ENCODE measurements at places on chromosomes 6 and 20. TPM values are rescaled to one million over a fixed set of nuclear protein-coding genes. Genes with fewer than 3 reads are reported as not detected.

Gene COX7A2
- polyA plus RNA-seq: 666 TPM

Gene PROCR
- polyA plus RNA-seq: 38.7 TPM

Gene CLDN20
- not detected for polyA plus RNA-seq

Gene RSPH4A
- not detected for polyA plus RNA-seq

Gene BIRC7
- not detected for polyA plus RNA-seq

Gene MAS1
- not detected for polyA plus RNA-seq

Gene STX16
- 36.9 TPM for polyA plus RNA-seq

Gene MYMX
- not detected for polyA plus RNA-seq

Gene GATA5
- polyA plus RNA-seq: not detected

Gene GPLD1
- polyA plus RNA-seq: 0.09 TPM

Gene EPB41L1
- polyA plus RNA-seq: 15.4 TPM

Gene BCL2L1
- 56.2 TPM for polyA plus RNA-seq

Gene SPATA25
- polyA plus RNA-seq: not detected

GRCh38 chr20:51125105-51125504, 102.2 kb upstream of the KCNG1 start:
- no peak for DNase-seq

DNA sequence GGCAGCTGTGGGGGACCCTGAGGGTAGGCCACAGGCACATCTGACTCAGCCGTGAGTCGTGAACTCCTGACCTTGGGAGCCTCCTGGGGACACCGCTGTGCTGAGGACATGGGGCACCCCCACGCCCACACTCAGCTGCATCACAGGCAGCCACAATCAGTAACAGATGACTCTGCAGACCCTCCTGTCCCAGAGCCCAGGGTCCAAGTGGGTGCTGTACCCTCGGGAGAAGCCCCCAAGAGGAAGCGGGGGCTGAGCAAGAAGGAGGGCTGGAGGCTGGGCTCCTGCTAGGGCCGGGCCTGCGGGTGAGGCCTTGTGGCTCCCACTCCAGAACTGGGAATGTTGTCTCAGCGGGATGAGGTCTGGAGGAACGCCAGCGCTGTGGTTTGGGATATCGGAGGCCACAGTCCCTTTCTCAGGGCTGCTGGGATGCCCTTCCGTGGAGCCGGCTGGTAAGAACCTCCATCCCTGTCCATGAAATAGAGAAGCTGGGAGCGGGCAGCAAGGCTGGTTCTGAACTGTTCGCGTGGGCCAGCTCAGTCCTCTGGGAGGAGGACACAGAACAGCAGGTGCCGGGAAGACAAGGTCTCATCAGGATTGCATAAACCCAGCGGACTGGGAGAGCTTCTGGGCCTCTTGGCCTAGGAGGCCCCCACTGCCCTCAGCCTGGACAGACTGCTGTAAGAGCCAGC, 3.1 kb upstream of the LAMA5 start:
- DNase-seq: peak; percentile 65

- DNase-seq: no peak
Measured at GRCh38 chr6:79571030-79571367, 33.8 kb upstream of the LCA5 start.

DNA sequence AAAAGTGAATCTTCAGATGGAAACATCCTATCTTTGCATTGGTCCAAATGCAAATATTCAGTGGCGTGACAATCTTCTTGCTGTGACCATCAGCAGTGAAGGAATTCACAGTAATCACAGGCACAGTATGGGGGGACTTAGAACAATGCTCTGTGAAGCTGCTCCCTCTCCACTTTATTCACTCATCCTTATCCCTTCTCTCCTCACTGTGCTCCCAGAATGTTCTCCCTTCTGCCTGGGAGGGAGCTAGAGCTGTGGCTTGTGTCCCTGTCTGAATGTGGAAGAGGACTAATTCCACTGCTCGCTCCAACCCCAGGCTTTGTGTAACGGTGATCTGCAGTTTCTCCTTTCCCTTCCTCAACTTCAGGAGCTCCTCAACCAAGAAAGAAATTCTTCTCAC, 243.7 kb downstream of the ALDH8A1 start:
- no peak for DNase-seq

GRCh38 chr6:50021894-50022293, at the start of gene DEFB110:
DEFB110 (minus strand) TSS chr6:50021994; CDS start chr6:50021935, 59 bp downstream.
- DNase-seq: no peak

DNA sequence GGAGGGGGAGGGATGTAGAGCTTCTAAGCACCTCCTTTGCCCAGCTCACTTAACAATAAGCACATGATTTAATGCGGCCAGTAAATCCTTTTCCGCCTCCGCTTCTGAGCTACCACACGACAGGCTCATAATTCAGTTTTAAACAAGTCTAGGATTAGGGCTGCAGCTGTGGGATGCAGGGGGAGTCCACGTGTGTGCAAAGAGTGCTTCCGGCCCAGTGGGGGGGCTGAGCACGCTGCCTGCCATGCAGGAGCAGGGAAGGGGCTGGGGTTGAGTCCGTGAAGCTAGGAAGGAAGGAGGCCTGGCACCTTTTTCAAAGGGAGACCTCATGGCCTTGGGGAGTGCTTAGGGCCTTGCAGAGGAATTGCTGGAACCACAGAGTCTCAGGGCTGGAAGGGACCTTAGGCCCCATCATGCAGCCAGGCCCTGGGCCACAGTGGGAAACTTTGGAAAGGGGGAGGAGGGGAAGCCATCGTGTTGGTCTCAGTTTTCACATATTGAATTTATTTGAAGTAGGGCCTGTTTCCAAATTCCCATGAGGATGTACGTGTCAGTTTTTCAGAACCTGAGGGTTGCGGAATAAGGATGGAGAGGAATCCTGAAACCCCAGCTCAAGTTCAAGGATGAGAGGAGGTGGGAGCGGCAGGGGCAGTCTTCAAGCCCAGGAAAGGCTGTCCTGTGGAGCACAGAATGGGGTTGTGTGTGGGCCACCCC, 96.1 kb downstream of the VEGFA start:
- DNase-seq: no peak

GRCh38 chr6:32963866-32964265, 4.5 kb upstream of the BRD2 start:
- no peak for DNase-seq

DNA sequence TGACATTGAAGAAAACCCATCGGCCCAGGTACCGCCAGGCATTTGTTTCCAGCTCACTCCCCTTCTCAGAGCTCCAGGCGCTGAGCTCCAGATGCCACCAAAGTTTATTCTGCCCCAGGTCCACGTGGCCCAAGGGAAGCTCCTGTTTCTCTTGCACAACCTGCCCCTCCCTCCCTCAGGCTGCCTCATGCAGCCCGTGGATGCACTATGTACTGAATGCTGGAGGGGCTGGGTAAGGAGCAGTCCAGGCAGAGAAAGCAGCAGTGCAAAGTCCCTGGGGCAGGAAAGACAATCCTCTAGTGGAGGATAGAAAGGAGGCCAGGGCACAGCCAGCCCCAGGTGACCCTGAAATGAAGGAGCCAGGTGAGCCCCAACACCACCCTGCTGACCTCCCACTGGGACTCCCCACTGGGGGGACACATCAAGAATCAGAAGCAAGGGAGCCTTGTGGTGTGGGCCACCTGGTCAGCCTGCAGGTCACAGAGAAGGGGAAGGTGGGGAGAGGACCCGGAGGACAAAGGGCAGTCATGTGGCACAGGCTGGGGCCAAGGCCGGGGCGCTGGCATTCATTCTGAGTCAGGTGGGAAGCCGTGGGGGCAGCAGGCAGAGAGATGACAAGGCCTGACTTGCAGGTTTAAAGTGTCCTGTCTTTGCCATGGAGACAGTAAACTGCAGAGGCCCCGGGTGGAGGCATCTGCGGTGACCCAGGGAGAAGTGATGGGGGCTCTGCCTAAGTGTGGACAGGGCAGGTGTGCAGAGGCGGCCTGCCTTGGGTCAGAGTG, 230.1 kb downstream of the PREX1 start:
- peak; percentile 8 for DNase-seq

DNA sequence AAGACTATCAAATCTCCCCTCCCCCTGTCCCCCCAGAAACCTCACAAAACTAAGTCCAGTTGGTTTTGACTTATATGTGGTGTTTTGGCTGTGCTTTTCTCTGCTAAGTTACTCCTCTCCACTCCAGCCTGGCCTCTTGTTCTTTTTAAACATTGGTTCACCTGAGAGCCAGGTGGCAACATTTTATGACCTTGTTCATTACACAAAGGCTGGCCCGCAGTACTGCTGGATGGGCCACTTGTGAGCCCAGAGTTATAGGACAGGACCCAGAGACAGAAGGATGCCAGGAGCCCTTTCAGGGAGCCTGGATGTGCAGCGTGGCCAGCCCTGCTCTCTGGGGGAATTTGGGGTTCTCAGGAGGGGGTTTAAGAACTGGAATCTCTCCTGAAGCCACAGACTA, 90.0 kb downstream of the RAMACL start:
- no peak for DNase-seq

- no peak for DNase-seq
Measured at GRCh38 chr6:127404133-127404532, 55.1 kb downstream of the KIAA0408 start.

GRCh38 chr6:3162067-3162497, 4.7 kb upstream of the TUBB2A start:
- peak; percentile 82 for DNase-seq

DNA sequence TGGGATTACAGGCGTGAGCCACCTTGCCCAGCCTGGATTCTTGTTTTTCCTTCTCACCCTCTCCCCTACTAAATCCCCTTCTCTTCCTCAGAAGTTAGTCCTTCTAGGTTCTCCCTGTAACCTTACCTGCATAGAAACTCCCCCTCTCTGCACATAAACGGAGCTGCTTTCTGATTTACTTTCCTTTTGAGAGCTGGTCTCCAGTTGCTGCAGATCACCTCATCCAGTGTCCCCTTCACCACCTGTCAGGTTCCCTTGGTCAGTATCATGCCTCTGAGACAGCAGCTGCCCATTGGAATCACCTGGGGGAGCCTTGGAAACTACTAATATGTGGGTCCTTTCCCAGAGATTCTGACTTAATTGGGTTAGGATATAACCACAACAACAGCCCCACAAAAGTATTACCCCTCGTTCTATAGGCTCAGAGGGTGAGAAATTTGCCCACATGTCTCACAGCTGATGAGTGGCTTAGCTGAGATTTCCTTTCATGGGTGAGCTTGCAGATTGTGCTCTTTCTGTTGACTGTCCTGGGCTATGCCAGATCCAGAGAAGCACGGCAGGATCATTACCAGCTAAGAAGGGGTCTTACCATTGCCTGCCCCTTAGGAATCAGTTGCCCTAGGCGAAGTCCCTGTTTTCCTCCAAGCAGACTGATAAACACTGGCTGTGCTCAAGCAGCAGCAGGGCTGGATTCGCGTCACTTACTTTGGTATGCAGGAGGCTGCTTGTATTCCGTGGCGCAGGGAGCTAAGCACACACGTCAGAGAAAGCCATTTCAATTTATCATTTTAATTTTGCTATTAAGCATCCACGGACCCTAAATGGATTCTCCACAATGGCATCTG, 51.3 kb downstream of the AKAP12 start:
- no peak for DNase-seq

DNA sequence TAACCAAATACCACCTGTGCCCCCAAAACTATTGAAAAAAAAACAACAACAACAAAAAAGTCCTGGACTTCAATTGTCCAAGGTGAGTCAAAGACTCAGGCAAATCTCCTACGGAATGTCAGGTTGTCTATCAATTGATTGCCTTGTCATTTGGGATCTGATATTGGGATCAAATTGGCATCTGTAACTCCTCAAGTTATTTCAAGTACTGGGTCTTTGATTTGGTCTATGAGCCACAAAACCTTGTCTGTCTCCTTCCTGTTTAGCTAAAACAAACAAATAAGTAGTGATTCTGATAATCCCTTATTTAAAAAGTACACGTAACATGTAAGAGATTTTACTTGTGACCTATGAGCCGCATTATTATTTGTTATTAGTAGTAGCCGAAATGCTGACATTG, 231.6 kb upstream of the ZNF217 start:
- no peak for DNase-seq

GRCh38 chr6:72651174-72651573, 29.3 kb downstream of the KCNQ5 start:
- DNase-seq: peak; percentile 60

DNA sequence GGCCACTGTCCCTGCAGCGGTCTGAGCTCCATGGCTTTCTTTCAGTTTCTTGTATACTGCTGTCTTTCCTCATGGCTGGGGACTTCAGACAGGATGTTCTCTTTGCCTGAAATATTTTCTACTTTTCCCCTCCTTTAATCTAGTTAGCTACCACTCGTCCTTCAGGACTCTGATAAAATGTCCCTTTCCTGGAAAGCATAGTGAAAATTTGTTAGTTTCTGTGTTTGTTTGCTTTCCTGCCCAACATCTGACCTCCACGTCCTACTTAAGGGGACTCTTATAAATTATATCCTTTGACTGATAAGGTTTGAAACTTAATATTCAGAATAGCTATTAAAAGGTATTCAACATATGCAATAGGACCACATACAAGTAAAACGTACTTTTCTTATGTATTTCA, 48.8 kb upstream of the KLHL31 start:
- no peak for DNase-seq

DNA sequence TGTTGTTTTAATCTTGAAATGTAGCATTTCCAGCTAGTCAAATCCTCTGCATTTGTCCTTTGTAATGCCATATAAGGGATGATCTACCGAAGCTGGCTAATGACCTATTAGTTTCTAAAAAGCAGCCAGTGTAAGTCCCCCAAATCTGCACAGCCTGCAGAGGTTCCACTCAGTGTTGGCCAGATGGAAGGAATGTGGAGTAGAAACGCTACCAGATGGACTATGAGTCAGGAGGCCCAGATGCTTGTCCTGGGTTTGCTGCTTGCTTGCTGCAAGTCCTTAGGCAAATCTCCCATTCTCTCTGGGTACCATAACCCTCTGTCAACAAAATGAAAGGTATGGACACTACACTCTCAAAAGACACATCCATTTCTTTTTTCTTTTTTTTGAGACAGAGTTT, 149.8 kb downstream of the BTBD9 start:
- DNase-seq: peak; percentile 69

- no peak for DNase-seq
Measured at GRCh38 chr6:137236581-137237355, 17.6 kb upstream of the IFNGR1 start.

DNA sequence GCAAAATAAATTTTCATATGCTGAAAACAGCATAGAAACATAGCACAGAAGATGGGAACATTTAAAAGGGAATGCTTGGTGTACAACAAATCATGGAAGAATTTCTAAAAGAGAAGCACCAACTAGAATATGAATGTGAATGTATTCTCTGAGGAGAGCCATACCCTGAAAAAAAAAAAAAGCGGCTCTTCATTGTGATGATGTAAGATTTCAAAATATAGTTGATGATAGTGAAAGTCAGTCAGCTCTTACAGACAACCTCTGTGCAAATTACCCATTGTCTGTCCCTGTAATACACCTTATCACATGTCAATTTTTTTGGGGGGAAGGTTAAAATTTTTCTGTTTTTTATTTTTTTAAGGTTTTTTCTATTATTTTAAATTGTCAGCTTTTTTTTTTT, 58.6 kb upstream of the PTCHD4 start:
- DNase-seq: no peak

GRCh38 chr6:131692031-131692430, 9.2 kb downstream of the OR2A4 start:
- DNase-seq: no peak

All from GM23248 (cell line).